A549 treated with Mapracorat at 1 μM for 4 hours (cell line): ENCODE measurements at places on chromosomes 4 and X. TPM values are rescaled to one million over a fixed set of nuclear protein-coding genes. Genes with fewer than 3 reads are reported as not detected.

Gene GLOD5
- not detected in 5 replicates for total RNA-seq

Gene NUDT6
- total RNA-seq = 6.5 to 8.6 TPM (median 7.1 TPM) in 5 replicates

Gene F8A3
- total RNA-seq = 0.55 to 1.4 TPM (median 1.0 TPM) in 5 replicates

Gene SHISA3
- total RNA-seq = not detected in 5 replicates

Gene RHOH
- 0.13 to 0.42 TPM (median 0.19 TPM) in 5 replicates for total RNA-seq

Gene XG
- not detected in 5 replicates for total RNA-seq

Gene TMPRSS11D
- total RNA-seq = not detected in 5 replicates

Gene MAGEA2B
- total RNA-seq = 0.19 TPM in 1 of 5 replicates, not detected in the others

Gene CPZ
- total RNA-seq = 0.17 to 0.41 TPM (median 0.37 TPM) in 5 replicates

Gene EDNRA
- total RNA-seq = 0.11 to 0.32 TPM (median 0.30 TPM) in 5 replicates

Gene ENPEP
- 0.02 TPM in 1 of 5 replicates, not detected in the others for total RNA-seq

Gene RAI2
- total RNA-seq = 0.13 to 0.27 TPM (median 0.15 TPM) in 5 replicates

Gene HS3ST1
- 0.14 to 0.69 TPM (median 0.37 TPM) in 5 replicates for total RNA-seq

Gene PRDM8
- 0.08 to 0.28 TPM (median 0.12 TPM) in 5 replicates for total RNA-seq

Gene TMSB15A
- 0.60 to 1.2 TPM (median 0.89 TPM) in 5 replicates for total RNA-seq

Gene COX7B2
- total RNA-seq = not detected in 5 replicates

Gene F8A1
- 60.9 to 97.0 TPM (median 93.1 TPM) in 5 replicates for total RNA-seq

Gene CNGA1
- not detected in 5 replicates for total RNA-seq

Gene QRFPR
- not detected in 5 replicates for total RNA-seq

Gene GLRA3
- total RNA-seq = not detected in 5 replicates

Gene DIPK2B
- not detected in 5 replicates for total RNA-seq

Gene PNMA6F
- not detected in 5 replicates for total RNA-seq

Gene GYPE
- total RNA-seq = not detected in 5 replicates

Gene NCBP2L
- total RNA-seq = not detected in 5 replicates

Gene FOXP3
- 0.12 to 0.19 TPM (median 0.14 TPM) in 5 replicates for total RNA-seq

Gene WWC2
- 12.3 to 18.5 TPM (median 16.5 TPM) in 5 replicates for total RNA-seq

Gene PDZD4
- 2.9 to 4.3 TPM (median 3.7 TPM) in 5 replicates for total RNA-seq

Gene FGFBP2
- 0.15 to 0.67 TPM (median 0.24 TPM) in 5 replicates for total RNA-seq

Gene ZNF157
- not detected in 5 replicates for total RNA-seq

Gene ZMAT1
- 0.02 TPM in 1 of 5 replicates, not detected in the others for total RNA-seq

Gene RNF4
- 59.8 to 75.0 TPM (median 62.0 TPM) in 5 replicates for total RNA-seq
